Activated CD4-positive, alpha-beta T cell treated with anti-CD3 and anti-CD28 coated beads for 1 hour (primary cell): ENCODE measurements at places on chromosomes 2 and 18.

DNA sequence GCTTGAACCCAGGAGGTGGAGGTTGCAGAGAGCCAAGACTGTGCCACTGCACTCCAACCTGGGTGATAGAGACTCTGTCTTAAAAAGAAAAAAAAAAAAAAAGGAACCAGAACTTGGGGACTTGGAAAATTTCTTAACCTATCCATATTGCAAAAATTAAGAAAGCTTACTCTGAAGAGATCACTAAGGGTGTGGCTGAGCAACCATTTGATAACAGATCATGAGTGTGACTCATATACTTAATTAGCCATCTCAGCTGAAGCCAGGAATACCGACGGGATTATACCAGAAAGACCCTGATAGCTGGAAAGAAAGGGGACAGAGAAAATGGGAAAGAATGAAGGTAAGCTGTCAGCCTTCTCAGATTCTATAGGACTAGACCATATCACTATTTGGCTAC, 7.1 kb upstream of the ADD2 start:
- DNase-seq = no peak

DNA sequence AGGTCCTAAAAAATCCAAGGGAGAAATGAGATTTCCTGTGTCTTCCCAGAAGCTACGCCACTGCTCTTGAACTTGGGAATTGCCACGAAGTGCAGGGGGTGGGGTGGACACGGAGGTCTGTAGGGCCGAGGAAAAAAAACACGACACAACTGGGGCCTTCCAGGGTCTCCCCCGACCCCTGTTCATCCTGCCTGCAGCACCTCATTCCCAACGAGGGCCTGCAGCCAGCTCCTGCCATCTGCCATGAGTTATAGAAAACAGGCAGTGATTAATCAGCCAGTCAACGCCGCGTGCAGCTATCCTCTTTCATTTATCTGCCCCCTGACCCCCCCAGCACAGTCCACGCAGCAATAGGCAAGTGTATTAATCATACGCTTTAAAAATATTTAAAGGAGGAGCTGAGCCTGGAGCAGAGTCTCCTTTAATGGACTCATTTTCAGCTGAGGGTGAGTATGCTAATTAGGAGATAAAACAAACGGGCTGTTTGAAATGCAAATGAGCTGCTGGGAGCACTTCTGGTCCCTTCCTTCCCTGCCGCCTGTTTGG, 209.9 kb downstream of the TFCP2L1 start:
- no peak for DNase-seq

DNA sequence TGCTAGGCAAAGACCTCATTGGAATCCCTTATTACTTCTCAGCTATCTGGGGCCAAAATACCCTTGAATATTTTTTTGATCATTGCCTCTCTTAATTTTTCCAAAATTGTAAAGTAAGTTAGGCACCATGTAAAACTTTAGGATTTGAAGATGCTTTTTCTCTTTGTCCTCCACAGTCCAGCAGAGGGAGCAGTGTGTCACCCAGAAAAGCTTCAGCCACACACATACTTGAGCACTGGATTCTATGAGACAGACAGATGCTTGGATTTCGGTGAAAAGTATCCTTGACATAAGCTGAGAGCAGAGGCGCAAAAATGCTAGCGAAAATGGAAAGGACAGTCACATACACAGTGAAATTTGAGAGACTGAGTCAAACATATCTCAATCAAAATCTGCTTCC, 74.7 kb upstream of the KCNJ3 start:
- no peak for DNase-seq

DNA sequence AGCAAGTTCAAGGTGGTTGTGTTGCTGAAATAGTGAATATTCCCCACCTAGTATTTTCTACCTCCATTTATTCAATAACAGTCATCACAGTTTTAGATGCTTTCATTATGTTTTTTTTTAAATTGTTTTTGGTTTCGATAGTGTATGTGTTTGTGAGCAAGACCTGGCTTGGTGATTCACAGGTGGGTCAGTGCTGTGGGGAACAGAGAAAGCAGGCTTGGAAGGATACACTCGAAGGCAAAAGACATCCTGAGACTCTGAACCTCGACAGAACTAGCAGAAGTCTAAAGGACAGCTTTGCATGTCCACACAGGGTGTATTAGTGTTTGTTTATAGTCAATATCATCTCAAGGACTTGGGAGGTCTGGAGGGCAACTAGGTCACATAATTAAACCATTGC, 551.5 kb downstream of the RIT2 start:
- no peak for DNase-seq

- DNase-seq = no peak
These were observed 63.2 kb downstream of the UGGT1 start for GRCh38 chr2:128154225-128154624.

GRCh38 chr2:144328938-144329337, 191.0 kb downstream of the ZEB2 start:
- DNase-seq = no peak

DNA sequence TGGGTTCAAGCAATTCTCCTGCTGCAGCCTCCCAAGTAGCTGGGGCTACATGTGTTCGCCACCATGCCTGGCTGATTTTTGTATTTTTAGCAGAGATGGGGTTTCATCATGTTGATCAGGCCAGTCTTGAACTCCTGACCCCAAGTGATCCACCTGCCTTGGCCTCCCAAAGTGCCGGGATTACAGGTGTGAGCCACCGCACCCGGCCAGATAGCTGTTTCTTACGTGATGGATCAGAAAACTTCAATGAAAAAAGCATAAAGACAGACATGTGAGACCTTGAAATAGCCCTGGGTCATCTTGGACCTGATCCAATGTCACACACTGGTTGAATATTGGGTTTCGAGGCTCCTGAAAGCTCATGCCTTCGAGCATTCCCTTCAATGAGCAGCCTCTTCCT, 66.7 kb upstream of the RTN4 start:
- DNase-seq = no peak

GRCh38 chr2:72278046-72278445, 130.4 kb upstream of the CYP26B1 start:
- DNase-seq = no peak

GRCh38 chr18:26549263-26550094, 1.1 kb upstream of the KCTD1 start:
- no peak for DNase-seq

DNA sequence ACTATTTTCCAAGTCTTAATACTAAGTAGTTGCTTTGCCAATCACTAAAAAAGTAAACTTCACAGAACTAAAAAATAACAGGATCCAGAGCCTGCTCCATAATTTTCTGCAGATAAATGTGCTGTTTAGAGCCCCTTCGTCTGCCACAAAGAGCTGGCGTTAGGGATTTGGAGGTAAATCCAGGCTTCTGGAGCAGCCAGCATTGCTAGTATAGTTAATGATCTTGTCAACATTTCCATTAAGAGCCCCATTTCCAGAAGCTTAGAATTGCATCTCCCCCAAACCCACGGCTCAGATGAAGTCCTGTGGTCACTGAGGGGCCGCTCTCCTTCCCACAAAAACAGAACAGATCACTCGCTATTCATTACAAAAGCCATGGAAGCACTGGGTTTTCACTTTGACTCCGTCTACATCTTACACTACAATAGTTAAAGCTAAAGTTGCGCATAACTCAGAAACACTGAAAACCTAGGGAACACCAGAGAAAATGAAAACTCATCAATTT, 41.9 kb downstream of the ZNF516 start:
- DNase-seq = no peak

DNA sequence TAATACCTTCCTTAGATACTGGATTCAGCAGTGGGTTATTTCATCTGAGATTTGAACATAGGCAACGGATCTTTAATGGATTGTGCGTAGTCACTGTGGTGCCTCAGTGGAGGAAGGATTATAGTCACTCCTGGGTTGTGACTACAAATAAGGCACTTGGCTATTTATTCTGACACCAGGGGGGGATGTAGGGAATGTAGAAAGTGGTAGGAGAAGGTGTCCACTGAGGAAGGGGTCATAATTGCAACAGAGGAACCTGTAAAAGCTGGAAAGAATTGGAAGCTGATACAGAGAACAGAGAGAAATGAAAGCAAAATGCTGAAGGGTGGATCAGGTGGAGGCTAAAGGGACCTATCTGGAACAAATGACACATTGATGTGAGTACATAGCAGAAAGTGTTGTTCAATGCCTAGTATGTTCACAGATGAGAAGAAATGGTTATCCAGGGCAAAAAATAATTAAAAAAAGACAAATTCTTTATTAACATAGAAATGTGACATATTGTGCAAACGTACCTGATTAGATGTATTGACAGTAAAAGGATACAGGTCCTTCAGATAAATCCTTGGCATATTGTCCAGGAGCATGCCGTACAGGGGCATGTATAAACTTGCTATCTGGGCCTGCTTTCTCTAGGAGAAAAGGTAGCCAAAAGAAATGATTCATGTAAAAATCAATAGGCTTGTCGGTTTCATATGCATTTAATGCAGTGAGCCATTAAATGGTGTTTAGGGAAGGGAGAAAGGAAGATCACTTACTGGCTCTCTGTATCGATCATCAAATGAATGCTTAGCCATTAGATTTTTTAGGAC, 91.2 kb upstream of the CCDC195 start:
- no peak for DNase-seq

GRCh38 chr2:190031969-190032618, 30.4 kb downstream of the MSTN start:
- DNase-seq = no peak

GRCh38 chr2:94982675-94983074, 42.8 kb upstream of the MAL start:
- no peak for DNase-seq

DNA sequence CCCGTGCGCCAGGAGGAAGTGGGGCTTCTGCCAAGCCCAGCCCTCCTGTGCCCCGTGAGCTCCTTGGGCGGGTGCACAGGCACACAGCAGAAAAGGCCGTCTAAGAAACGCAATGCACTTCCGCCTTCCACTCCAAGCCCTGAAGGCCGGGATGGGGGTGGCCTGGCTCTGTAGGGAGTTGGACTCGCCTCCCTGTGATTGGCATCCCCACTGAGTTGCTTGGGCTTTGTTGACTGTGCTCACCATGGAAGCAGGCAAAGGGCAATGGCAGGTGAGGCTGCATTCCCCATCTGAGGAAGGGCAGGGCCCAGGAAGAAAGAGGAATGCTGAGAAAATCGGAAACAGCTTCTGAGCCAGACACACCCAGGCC, 66.8 kb downstream of the CRACDL start:
- DNase-seq = no peak

DNA sequence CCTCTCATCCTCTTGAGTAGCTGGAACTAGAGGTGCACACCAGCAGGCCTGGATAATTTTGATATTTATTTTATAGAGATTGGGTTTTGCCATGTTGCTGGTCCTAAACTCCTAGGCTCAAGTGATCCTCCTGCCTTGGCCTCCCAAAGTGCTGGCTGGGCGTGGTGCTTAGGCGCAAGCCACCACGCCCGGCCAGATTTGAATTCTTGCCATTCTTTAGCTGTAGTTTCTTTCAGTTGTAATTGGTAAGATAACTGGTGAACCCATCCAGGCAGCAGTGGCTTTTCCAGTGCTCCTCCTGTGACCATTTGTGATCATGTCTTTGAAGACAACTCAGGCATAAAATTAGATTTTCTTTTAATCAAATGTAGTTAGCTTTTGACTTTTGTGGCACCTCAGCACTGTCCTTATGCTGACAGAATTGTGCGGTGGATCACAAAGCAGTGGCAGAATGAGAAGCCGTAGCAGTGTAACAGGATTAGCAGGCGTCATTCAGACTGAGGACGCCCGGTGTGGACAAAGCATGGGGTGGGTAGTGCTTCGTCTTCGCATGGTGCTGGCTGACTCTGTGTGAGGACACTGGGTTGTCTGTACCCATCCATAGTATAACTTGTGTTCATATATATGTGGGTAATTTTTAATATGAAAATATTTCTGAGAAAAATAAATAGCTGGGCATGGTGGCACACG, 30.0 kb upstream of the TOGARAM2 start:
- no peak for DNase-seq

DNA sequence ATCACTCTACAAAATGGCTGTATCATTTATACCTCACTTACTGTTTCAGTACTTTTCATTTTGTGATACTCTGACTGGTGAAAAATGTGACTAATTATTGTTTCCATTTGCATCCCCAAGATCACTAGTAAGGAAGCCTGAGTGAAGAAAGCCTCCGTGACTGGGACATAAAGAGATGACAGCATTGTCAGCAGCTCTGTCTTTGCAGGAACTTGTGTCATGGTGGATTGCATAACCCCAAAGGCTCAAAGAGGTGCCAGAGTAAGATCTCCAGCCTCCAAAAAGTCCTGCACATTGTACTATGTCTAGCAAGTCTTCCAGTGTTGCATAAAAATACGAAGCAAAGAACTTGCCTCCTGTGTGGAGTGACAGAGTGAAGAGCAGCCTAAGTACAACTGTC, 187.5 kb upstream of the CRIM1 start:
- no peak for DNase-seq

DNA sequence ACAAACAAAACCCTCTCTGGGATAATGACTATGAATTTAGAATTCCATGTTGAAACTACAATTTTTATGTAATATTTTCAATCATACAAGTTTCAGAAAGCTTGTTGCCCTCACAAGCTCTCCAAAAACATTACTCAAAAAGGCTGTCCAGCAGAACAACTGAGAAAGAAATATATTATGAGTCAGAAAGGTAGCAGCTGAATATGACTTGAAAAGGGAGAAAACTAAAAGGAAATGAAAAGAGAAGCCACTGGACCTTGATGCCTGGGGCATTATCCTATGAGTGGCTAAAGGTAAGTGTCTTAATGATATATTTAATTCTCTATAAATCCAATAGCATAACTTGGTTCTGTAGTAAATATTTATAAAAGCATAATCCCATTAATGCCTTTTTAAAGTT, 61.8 kb downstream of the NXPH2 start:
- no peak for DNase-seq

DNA sequence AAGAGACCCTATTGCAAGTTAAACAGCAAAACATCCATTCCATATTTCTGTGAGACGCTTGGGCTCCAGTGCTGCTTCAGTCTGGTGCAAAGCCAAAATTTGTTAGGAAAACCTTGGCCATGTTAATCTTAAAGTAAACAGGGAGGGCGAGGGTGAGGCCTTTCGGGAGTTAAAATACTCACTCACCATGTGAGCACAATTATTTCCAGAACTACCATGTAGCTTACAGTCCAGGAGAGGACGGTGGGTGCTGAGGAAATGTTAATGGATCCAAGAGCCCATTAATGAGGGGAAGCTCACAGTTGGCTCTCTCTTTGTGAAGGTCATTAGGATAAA, 286.4 kb downstream of the SLC8A1 start:
- no peak for DNase-seq
